PC-9 (cell line): ENCODE measurements at places on chromosomes 12 and 14. TPM values are rescaled to one million over a fixed set of nuclear protein-coding genes. Genes with fewer than 3 reads are reported as not detected.

DNA sequence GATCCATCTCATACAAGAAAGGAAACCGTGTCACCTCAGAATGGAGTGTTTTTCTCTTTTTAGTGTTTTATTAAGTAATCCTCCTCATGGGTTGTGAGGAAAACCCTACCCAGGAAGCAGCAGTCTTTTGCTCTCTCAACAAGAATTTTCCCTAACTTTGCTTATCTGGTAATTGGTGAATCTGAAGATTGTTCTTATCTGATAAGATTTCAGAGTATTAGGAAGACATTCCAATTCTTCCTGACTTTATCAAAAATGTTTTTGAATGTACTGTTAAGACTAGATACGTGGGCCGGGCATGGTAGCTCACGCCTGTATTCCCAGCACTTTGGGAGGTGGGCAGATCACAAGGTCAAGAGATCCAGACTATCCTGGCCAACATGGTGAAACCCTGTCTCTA, 86.0 kb downstream of the PHLDA1 start:
- no peak for DNase-seq

GRCh38 chr14:81313775-81314429, 86.2 kb downstream of the STON2 start:
- no peak for DNase-seq

GRCh38 chr12:121767525-121768016, 25.9 kb downstream of the RHOF start:
- no peak for DNase-seq

GRCh38 chr12:4224206-4224889, 49.2 kb upstream of the CCND2 start:
- DNase-seq, result no peak

GRCh38 chr14:104184506-104184905, 46.1 kb downstream of the KIF26A start:
- DNase-seq, result no peak

DNA sequence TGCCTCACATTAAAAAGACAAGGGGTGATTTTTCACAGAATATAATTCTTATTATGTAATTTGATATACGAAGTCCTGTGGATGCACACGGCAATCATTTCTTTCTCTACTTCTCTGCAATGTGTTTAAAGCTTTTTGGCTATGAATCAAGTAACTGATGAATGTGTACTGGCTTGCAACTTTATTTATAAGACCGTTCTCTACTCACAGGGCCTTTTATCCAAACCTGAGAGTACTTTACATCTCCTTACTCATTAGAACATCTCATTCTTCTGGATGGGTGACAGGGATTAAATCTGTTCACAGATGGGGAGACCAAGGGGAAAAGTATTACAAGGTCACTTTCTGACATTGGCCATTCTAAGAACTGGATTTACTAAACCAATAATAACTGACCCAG, 215.8 kb upstream of the DIO2 start:
- no peak for DNase-seq

Gene SELPLG
- 0.35 and 0.96 TPM in 2 replicates for total RNA-seq

Gene MAP3K9
- total RNA-seq, result 21.4 and 25.0 TPM in 2 replicates

Gene FKBP11
- total RNA-seq, result 23.5 and 25.5 TPM in 2 replicates

Gene DNAJC22
- total RNA-seq, result 3.7 and 4.7 TPM in 2 replicates

Gene SLC39A5
- 0.87 and 2.8 TPM in 2 replicates for total RNA-seq
